WERI-Rb-1 (cell line): ENCODE measurements at places on chromosomes 2 and 18.

DNA sequence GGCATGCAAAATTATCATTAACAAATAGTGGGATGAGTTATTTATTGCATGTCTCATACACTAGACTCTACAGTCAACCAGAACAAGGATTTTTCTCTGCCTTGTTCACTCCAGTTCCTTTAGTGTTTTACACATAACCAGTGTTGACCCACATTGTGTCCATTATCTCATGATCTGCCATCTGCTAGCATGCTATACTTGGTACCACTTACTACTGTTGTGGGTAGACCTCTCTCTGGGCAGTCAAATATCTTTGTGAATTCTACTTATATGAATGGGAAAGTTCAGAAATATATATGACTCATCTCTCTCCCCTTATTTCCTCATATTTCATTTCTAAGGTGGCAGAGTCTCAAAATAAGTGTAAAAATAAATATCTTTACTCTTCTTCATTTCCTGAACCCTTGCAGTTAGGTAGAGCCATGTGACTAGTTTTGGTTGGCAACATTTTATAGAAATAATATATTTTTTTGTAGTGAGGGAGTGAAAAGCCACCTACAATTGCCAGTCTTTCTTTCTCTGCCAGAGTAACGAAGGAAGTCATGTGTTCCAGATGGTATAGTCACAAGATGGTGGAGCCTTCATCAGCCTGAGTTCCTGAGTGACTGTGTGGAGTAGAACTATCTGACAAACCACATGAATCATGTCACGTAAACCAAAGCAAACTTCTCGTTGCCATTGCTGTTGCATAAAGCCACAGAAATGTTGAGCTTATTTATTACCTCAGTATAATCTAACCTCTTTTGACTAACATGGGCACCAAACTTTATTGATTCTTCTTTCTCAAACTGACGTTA lies 704.0 kb downstream of the RNF144A start:
- no peak for DNase-seq

DNA sequence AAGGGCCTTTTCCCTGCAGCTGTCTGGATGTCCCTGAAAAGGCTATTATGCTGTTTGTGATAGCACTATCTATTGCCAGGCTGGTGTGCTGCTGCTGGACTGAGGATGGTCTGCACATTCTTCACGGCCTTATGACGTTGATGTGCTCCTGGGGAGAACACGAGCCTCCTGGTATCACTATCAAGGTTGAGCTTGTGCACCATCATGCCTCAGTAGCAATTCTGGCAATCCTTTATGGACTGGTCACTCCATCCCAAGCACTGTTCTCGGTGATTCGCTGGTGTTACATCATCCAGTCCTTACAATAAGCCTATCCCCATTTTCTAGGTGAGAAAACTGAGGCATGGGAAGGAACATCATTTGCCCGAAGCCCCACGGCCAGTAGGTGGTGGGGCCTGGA lies 18.2 kb upstream of the CCBE1 start:
- no peak for DNase-seq

DNA sequence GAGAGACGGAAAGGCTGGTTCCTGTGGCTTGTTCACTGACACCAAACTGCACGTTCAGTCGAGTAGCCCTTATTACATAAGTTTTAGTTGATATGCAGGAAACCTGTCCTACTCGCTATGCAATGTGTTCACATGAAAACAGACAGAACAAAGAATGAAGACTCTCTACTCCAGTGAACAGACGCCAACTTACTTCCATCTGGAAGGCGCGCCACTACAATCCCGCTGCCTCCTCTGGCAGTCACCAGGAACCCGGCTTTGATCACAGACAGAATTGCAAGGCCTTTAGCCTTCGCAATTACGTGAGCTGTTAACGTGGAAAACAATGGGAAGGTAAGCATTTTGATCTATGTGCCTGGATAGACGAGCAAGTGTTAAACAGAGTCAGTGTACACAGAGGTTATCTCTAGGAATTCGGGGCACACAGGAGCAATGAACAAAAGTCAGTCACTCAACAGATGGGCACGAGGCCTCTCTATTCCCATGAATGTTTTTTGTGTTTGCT lies 14.2 kb downstream of the SH3YL1 start:
- no peak for DNase-seq

GRCh38 chr18:28823506-28824182 lies 646.7 kb upstream of the CDH2 start:
- DNase-seq = no peak

DNA sequence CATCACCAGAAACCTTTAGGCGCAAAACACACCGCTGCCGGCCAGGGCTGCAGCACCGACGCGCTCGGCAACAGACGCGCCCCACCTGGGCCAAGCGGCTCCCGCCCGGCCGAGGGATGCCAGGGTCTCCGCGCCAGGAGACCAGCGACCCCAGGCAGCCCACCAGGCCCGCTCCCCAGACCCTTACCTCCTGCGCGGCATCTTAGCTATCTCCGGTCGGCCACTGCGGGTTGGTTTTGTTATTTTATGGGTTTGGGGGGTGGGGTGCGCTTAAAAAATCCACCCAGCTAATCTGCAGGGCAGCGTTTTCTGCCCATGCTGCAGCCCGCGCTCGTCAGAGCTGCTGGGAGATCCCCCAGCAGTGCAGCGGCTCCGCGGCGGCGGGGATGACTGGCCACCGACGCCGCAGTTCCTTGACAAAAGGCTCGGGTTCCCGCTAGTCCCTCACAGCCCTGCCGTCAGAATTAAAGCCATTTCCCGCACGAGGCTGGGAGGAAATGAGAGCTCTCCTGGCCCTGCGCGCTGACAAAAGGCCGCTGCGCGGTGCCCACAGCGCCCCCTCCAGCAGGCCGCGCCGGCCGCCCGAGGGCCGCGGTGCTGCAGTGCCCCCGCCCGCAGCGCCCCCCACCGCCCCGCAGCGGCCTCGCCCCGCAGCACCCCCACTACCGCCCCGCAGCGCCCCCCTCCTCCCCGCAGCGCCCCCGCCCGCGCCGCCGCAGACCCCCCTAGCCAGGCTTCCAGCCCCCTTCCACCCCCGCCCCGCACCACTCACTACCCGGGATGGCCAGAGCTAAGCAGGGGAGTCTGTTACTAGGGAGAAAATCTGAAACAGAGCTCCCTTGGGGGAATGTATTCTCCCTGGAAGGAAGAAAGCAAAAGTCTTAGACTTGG lies at the start of gene ADD2:
Gene ADD2, minus strand, starts transcription at position 502 of the 891 bp plus-strand sequence. CDS start 61,792 bp downstream, outside the sequence.
- DNase-seq = peak; percentile 86

DNA sequence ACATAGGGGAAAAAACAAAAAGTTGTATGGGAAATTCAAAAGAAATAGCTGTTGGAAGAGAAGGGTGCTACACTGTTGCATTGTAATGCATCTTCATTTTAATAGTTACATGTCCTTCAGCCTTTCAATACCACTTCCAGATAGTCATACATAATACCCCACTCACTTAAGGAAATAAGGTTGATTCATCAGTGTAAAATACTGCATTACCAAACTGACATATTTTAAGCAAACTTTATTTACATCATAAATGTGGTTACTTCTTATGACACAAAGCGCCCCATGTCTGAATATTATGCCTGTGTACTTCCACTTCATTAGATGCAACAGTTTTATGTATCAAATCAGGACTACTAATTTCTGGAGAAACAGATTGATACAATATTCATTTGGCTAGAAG lies 4.5 kb downstream of the RBMS1 start:
- DNase-seq = no peak

GRCh38 chr2:17136231-17136630 lies 382.0 kb downstream of the RAD51AP2 start:
- DNase-seq = no peak
